Stimulated activated CD4-positive, alpha-beta T cell treated with anti-CD3 and anti-CD28 coated beads, Interleukin-12 subunit alpha, Interleukin-12 subunit beta, amount 100 ng/mL, for 24 hours (primary cell): ENCODE measurements at places on chromosomes 3 and 15.

DNA sequence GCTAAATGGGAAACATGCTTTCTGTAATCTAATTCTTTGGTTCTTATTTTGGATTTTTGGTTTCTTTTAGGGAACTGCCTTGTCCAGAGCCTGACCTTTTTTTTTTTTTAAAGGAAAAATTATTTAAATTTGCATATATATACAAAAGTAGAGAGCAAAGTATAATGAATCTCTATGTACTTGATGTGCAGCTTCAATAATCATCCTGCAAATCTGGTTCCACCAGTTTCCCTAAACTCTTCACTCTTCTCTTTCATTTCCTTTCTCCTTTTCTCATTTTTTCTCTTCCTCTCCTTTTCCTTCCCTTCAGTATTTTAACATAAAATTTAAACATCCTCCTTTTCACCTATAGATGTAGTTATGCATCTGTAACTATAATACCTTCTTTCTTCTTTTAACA is 82.5 kb downstream of the USP13 start:
- no peak for DNase-seq

DNA sequence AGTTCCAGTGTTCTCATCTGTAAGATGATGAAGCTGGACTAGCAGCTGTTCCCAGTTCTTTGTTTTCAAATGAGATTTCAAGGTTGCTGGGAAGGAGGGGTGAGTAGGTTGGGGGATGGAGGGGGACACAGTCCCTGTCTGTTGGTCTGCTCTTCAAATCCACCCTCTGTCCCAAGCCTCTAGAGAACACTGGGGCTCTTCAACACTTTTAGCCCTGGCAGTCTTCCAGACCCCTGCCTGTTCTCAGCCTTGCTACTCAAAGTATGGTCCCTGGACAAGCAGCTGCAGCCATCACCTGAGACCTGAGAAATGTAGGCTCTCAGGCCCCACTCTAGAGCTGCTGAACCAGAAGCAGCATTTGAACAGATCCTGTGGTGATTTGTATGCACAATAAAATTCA is 41.3 kb downstream of the NEK11 start:
- DNase-seq: no peak

DNA sequence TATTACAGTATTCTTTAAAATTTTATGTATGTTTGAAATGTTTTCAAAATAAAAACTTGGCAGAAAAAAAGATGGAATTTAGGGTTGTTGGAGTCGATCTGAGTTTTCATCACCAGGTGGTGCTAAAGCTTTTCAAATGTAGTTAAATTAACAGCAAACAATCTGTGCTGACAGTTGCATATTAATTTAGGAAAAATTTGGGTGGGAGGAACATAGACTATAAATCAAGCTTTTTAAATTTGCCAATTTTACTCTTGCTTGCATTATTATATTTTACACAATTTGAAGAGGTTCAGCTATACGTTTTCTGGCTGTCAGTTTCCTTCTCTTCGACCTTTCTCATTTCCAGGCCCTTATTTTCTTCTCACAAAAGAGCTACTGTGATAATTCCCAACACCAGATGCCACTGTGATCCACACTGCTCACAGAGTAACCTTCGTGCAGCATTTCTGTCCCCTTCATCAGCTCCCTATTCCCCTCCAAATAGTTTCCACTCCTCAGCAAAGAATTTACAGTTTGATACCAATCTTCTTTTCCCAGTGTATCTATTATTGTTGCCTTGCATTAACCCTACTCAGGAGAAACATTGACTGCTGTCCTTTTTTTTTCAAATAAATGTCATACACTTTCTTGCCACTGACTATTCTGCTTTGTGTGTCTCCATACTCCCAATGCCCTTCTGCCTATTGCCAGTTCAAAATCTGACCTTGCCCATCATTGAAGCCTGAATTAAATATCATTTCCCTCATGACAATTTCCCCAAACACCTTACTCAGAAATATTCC is 53.4 kb upstream of the EIF5A2 start:
- DNase-seq: no peak

DNA sequence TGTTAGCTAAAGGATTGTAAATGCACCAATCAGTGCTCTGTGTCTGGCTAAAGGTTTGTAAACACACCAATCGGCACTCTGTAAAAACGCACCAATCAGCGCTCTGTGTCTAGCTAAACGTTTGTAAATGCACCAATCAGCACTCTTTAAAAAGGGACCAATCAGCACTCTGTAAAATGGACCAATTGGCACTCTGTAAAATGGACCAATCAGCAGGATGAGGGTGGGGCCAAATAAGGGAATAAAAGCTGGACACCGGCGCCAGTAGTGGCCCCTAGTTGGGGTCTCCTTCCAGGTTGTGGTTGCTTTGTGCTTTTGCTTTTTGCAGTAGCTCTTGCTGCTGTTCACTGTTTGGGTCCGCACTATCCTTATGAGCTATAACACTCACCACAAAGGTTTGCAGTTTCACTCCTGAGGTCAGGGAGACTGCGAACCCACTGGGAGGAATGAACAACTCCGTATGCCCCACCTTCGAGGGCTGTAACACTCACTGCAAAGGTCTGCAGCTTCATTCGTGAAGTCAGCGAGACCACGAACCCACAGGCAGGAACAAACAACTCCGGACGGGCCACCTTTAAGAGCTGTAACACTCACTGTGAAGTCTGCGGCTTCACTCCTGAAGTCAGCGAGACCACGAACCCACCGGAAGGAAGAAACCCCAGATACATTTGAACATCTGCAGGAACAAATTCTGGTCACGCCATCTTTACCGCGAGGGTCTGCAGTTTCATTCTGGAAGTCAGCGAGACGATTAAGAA is 1.1 kb upstream of the SUCLG2 start:
- DNase-seq: peak; percentile 41

GRCh38 chr3:30810625-30811024 is 83.8 kb downstream of the GADL1 start:
- DNase-seq: no peak

GRCh38 chr3:67648701-67649100 is 5.7 kb downstream of the SUCLG2 start:
- no peak for DNase-seq

- DNase-seq: no peak
Observed at GRCh38 chr3:197349368-197349767, 51.0 kb upstream of the DLG1 start.

- DNase-seq: no peak
Observed at GRCh38 chr3:63179862-63180522, 98.1 kb upstream of the SYNPR start.

DNA sequence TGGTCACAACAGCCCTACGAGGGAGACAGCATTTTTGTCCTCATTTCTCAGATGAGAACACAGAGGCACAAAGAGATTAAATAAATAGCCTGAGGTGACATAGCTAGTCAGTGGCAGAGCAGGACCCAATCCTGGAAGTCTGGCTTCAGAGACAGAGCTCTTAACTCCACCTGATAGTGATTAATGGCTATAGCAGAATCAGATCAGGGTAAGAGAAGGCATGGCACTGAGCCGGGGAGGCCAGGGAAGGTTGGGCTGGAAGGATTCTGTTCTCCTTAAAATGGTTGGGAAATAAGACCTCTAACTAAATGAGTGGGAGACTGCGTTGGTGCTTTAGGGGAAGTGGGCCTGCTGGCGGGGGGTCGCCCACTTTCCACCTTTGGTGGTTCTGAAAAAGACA is 104.5 kb downstream of the VGLL4 start:
- DNase-seq: no peak

GRCh38 chr15:32855942-32856341 is 138.1 kb downstream of the GREM1 start:
- no peak for DNase-seq

DNA sequence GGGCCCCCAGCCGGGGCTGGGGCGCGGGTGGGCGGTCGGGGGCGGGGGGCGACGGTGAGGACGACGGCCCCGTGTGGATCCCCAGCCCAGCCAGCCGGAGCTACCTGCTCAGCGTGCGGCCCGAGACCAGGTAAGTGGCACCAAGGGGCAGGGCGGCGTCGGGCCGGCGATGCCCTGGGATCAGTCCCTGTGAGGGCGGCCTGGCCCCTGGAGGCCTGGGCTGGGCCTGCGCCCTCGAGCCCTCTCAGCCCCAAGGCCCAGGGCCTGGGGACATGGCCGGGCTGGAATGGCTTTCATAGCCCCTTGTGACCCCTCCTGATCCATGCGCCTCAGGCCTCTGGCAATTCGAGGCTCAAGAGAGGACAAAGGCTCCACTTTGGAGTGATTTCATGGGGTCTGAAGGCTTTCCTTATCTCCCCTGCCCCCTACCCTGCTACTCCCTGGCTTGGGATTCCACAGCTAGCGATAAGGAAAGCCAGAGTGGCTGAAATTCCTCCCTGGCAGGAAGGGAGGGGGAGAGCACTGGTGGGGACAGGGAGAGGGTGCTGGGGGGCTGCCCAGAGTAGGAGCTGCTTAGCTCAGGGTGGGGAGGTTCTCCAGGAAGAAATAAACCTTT is 418 bp downstream of the ALPK3 start:
- no peak for DNase-seq

- no peak for DNase-seq
Observed at GRCh38 chr3:135528413-135529015, 437.0 kb upstream of the PPP2R3A start.

DNA sequence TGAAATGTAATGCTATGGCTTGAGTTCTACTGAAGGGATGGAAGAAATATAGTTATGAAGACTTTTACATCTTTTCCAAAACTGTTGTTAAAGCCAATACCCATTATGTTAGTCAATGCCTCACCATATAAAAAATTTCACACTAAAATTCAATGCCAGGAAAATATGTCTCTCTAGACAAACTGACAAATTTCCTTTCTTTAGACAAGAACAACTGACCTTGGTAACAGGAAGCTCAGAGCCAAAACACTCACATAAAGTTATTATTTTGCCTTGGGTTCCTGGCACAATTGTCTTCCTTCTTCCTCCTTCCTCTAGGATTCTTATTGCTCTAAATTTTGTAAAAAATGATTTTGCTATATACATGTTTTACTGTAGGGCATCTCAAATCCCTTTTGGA is 26.7 kb downstream of the INTS14 start:
- no peak for DNase-seq

- no peak for DNase-seq
Observed at GRCh38 chr3:131714585-131715220, 211.9 kb upstream of the MRPL3 start.

DNA sequence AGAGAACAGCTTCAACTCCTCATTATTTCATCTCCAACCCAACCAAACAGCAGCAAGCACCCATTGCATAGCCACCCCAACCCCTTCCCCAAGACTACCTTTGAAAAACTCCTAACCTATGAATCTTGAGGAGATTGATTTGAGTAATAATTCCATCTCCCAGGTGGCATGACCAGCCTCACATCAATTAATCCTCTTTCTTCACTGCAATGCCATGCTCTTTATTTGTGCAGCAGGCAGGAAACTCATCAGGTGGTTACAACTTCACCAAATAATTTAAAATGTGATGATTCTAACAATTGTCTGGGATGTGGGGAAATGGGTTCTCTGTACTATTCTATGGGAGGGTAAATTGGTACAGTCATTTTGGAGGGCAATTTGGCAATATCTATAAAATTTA is 68.1 kb upstream of the POMGNT2 start:
- DNase-seq: no peak

GRCh38 chr3:135762188-135762856 is 203.2 kb upstream of the PPP2R3A start:
- no peak for DNase-seq

- DNase-seq: no peak
Observed at GRCh38 chr15:55965091-55965490, 28.3 kb downstream of the NEDD4 start.

- no peak for DNase-seq
Observed at GRCh38 chr3:193241716-193242115, 694 bp downstream of the PLAAT1 start.

GRCh38 chr15:52185151-52185561 is 6.0 kb downstream of the GNB5 start:
- DNase-seq: no peak

DNA sequence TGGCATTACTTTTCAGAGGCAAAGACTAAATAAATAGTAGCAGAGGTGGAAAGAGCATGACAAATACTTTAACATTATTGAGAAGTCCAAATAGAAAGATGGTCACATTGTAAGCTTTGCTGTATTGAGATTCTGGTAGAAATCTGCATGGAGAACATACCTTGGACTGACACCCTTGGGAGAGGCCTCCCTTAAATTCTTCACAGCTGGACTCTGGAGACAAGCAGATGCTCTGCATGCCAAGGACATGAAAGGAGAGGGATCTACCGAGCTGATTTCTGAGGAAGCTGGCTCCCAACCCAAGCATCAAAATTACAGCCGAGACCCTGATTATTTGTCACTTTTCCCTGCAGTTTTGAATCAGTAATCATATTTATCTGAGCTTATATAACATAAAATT is 212.5 kb upstream of the COL8A1 start:
- no peak for DNase-seq

DNA sequence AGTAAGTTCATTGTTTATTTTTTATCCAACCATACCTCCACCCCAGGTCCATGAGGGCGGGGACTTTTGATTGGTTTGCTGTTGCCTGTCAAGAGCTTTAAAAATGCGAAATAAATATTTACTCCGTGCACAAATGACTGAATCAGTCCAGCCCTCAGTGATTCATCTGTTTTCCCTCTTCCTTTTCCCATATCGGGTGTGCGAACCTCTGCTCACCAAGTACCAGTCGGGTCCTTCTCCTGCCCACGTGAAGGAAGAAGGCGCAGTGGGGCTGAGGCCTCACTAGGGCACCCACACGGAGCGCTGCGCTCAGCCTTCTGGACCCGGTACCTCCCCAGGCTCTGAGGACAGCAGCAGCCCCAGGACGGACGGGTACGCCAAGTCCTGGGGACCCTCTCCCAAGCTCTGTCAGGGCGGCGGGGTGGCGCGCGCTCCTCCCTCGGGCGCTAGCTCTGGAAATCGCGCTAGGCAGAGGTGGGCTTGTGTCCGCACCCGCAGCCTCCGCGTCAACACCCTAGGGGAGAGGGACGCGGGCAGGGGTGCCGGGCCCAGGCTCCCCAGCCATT is 70.5 kb upstream of the EPHB3 start:
- DNase-seq: no peak

GRCh38 chr3:37642670-37643598 is 218.7 kb upstream of the CTDSPL start:
- no peak for DNase-seq

GRCh38 chr3:65551945-65552344 is 486.8 kb downstream of the MAGI1 start:
- no peak for DNase-seq

GRCh38 chr3:120177707-120178306 is 83.6 kb upstream of the GSK3B start:
- no peak for DNase-seq
